Pancreas (tissue), 10 donors: ENCODE measurements at places on chromosomes 6 and 20.

- no peak for DNase-seq
Observed at GRCh38 chr6:157035546-157035945, 258.4 kb downstream of the ARID1B start.

DNA sequence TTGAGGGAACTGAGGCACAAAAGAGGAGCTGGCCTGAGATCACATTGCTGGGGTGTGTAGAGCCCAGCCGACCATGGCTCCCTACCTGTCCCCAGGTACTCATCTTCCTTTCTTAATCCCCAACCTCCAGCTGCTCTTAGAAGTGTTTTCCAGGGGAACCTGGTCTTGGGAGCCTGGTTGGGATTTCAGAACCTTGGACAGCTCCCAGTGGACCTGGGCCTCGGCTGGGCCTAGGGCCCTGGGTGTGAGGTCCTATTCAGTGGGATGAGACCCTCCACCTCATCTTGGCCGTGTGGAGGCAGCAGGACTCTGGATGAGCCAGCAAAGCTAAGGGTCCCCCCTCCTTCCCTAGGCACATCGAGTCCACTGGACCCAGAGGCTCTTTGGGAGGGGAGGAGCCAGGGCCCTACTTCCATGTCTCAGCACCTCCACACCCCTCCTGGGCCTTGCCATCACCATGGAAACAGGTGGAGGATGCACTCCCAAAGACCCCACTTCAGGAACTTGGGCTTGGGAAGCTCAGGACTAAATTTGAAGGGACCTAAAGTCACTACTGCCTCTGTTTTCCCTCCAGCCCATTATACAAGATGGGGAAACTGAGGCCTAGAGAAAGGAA, 38.5 kb downstream of the DLGAP4 start:
- peak; percentile 66 for DNase-seq

DNA sequence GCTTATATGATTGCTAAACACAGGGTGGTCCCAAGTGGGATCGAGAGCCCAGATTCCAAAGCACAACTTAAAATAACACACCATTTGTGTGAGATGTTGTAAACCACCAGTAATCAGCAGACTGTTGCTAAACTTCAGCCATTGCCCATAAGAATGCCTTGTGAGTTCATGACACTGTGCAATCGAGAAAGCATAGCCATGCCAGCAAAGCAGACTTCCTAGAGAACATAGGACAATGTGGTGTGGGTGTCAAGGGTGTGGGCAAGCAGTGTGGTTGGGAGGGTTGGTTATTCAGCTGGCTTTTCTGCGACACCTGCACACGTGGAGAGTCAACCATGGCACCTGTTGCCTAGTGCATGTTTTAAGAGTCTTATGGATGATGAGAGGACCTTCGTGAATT, 16.1 kb upstream of the CALHM6 start:
- DNase-seq, result no peak

DNA sequence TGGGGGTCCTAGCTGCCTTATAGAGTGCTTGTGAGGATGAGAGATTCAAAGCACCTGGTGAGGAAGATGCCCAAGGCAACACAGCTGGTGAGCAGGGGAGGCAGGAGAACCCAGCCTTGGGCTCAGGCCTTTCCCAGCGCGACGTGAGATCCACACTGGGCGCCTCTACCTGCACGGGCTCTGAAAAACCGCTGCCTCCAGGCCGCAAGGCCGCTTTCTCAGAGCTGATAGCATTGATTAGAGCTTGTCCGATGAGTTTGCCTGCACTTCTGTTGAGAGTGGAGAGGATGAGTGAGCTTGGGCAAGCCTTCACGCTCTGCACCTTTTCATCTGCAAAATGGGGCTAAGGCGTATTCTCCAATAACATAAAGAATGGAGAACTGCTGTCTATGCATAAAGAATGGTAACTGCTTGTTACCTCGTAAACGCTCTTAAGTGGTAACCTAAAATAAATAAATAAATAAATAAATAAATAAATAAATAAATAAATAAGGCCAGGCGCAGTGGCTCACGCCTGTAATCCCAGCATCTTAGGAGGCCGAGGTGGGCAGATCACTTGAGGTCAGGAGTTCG, 916 bp downstream of the PABPC1L start:
- DNase-seq, result no peak

DNA sequence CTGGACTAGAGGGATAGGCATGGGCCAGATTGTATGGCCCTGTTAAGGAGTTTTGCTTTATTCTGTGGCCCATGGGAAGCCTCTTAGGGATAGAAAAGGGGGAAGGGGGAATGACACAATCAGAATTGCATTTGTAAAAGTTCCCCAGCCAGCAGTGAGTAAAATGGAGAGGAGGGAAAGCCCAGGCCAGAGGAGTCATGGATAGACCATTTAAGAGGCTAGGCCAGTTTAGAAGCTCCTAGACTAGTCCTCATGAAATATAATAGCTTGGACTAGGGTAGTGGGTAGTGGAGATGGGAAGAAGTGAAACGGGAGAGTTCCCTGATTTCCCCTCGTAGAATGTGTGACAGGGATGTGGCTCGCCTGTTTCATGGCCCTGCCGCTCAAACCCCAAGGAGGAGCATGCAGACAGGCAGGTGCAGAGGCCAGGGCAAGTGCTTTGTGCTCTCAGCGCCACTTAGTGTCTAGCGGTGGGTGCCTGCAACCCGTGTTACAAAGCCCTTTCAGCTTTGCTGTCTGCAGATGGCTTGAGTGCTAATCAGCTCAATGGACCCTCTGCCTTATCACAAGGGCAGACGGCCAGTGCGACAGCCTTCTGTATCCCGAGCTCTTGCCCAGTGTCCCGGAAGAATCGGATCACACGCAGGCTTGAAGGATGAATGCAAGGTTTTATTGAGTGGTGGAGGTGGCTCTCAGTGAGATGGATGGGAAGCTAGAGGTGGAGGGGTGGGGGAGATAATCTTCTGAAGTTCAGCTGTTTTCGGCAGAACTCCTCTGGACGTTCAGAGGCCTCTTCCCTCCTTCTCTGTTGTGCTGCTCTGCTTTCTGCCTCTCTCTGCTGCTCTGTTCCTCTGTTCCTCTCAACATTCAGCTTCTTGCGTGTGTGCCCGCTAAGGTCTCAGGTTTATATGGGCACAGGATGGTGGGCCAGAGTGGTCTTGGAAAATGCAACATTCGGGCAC, 141.1 kb downstream of the CEP57L1 start:
- DNase-seq, result peak; percentile 44

GRCh38 chr6:15017261-15017660, 228.6 kb upstream of the JARID2 start:
- DNase-seq, result no peak

DNA sequence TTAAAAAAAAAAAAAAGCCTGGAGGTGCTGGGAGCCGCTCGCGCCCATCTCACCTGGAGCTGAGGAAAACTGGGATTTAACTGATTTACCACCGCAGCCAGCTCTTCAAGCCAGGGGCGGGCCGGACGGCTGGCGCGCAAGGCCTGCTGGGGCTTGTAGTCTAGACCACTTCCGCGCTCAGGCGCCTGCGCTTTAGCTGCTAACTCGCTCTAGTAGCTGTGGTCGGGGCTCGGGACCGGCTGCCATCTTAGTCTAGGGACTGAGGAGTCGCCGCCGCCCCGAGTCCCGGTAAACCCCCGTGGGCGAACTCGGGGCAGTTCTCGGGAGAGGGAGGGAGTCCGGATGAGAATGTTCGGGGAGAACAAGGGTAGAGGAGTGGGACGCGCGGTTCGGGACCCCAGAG, at the start of gene ITCH:
TSS of gene ITCH (plus strand) at position 212 of the 403 bp plus-strand sequence. CDS start 30,539 bp downstream, outside the sequence.
- peak; percentile 96 for DNase-seq

- DNase-seq, result peak; percentile 66
Observed at GRCh38 chr20:36439040-36439730, 102.1 kb upstream of the MYL9 start.

DNA sequence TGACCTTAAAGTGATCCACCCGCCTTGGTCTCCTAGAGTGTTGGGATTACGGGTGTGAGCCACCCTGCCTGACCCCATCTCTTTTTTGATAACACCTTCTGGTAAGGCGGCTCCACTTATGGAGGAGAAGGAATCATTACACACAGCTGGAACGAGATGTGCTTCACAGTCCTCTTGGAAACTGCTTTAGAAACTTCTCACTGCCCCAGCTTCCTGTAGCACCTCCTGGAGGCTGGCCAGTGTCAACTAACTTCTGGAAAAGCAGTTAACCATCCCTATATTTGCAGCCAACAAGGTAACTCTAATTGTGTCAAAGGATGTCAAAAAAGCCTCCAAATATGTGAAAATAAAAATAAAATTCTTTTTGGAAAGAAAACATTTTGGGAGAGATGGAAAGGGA, 48.8 kb upstream of the BCLAF1 start:
- no peak for DNase-seq

- no peak for DNase-seq
Observed at GRCh38 chr20:43953919-43954592, 39.4 kb downstream of the TOX2 start.

GRCh38 chr6:150579611-150580010, 20.1 kb upstream of the PLEKHG1 start:
- no peak for DNase-seq

DNA sequence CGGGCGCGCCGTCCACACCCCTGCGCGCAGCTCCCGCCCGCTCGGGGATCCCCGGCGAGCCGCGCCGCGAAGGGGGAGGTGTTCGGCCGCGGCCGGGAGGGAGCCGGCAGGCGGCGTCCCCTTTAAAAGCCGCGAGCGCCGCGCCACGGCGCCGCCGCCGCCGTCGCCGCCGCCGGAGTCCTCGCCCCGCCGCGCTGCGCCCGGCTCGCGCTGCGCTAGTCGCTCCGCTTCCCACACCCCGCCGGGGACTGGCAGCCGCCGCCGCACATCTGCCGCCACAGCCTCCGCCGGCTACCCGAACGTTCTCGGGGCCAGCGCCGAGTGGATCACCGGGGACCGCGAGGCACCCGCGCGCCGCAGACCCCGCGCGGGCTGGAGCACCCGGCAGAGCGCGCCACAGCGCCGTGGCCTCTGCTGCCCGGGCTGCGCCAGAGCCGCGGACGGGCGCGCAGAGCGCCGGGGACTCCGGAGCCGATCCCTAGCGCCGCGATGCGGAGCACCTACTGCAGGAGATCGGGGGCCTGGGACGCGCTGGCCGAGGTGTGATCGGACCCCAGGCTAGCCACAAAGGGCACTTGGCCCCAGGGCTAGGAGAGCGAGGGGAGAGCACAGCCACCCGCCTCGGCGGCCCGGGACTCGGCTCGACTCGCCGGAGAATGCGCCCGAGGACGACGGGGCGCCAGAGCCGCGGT, at the start of gene BMP2:
TSS of gene BMP2 (plus strand) at position 151 of the 692 bp plus-strand sequence. CDS start 2,441 bp downstream, outside the sequence.
- DNase-seq, result peak; percentile 68

- no peak for DNase-seq
Observed at GRCh38 chr6:55617272-55617671, 38.3 kb upstream of the HMGCLL1 start.

- no peak for DNase-seq
Observed at GRCh38 chr6:52876056-52876787, 33.3 kb downstream of the GSTA3 start.

- no peak for DNase-seq
Observed at GRCh38 chr6:132122871-132123270, 171.7 kb upstream of the CCN2 start.

GRCh38 chr6:36018339-36018738, 6.1 kb downstream of the SLC26A8 start:
- no peak for DNase-seq

- DNase-seq, result no peak
Observed at GRCh38 chr6:146546443-146547043, 2.9 kb downstream of the RAB32 start.

GRCh38 chr6:139925894-139926641, 551.6 kb upstream of the CITED2 start:
- DNase-seq, result no peak

- no peak for DNase-seq
Observed at GRCh38 chr6:112367628-112368027, 20.5 kb downstream of the RFPL4B start.

DNA sequence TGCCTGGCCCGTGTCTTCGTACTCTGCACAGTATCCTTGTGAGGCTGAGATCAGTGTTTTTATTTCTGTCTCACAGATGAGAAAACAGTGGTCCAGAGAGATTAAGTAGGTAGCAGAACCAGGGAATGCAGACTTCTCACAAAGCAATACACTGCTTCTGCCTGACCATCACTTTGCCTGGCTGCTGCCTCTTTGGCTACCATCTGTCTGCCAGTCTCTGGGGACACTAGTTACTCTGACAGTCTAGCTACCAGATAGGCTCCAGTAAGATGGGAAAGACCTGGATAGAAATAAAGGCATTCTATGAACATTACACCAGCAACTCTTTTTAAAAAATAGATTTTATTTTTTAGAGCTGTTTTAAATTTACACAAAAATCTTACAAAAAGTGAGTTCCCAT, 96.9 kb downstream of the PHACTR3 start:
- no peak for DNase-seq

DNA sequence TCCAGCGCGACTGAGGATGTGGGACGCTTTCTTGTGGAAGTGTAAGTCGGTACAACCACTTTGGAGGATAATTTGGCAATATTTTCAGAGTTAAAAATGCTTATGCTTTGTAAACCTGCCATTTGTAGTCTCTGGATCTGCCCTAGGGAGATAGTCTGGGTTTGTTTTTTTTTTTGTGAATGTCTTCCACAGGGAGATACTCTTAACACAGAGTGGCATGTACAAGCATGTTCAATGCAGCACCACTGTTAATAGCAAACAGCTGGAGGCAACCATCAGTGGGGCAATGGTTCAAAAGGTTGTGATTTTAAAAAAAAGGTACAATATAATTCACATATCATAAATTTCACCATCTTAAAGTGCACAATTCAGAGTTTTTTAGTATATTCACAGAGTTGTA, 22.4 kb downstream of the SLC9A8 start:
- DNase-seq, result no peak

GRCh38 chr6:24664046-24664987, 2.4 kb downstream of the TDP2 start:
- DNase-seq, result no peak

- no peak for DNase-seq
Observed at GRCh38 chr6:117167520-117168271, 97.7 kb upstream of the VGLL2 start.

DNA sequence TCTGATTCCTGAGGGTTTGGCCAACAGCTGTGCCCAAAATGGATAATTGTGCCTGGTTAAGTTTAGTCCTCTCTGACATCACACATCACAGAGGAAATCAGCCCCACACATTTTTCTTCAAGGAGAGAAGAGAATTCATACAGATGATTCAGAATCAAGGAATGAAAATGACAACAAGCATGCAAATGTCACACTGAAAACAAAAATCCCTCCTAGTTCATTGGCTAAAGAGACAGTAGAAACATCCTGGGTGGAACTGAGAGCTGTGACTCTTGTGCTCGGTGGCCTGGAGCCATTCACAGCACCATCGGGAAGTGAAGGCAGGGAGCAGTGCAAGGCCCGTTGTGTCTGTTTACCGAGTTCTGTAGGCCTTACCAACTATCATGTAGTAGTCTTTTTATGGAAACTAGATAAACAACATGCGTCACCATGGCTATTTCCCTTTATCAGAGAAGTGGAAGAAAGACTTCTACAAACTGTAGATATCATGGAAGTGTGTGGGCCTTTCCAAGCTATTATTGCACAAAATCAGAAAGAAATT, 81.7 kb upstream of the TENT5A start:
- DNase-seq, result no peak
